Stimulated activated CD8-positive, alpha-beta memory T cell treated with anti-CD3 and anti-CD28 coated beads, Interleukin-15, amount 100 ng/mL, for 1 hour (primary cell): ENCODE measurements at places on chromosomes 7 and 10.

DNA sequence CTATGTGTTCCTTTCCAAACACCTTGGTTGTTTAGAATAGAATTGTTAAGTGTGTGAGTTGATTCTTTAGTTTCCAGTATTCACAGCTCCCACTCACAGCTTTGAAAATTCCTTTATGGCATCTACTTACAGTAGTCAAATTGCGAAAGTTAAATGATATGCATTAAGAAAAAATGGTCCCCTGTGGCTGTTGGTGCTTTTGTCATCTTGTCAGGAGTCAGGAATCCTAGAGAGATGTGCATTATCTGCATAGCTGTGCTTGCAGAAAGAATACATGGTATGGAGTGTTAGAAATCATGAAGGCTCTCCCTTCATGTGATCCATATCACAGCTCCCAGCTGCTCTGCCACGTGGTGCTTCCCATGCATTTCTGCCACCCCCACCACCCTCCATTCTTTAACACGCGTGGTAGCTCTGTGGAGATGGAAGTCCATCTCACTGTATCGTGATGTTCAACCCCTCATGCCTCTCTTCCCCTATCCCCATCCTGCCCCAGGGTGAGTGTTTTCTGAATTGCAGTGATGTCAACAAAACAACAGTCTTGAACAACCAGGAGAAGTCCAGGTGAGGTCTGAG, 29.2 kb upstream of the CTTNBP2 start:
- DNase-seq, result no peak

DNA sequence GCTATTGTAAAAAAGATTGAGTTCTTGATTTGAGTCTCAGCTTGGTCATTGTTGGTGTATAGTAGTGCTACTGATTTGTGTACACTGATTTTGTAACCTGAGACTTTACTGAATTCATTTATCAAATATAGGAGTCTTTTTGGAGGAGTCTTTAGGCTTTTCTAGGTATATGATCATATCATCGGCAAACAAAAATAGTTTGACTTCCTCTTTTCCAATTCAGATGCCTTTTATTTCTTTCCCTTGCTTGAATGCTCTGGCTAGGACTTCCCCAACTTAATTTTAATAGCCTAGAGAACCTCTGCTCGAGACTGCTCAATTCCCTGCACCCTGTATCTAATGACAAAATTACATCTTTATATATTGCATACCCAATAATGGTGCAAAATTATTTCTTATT, 154.4 kb downstream of the CCDC7 start:
- DNase-seq, result no peak

DNA sequence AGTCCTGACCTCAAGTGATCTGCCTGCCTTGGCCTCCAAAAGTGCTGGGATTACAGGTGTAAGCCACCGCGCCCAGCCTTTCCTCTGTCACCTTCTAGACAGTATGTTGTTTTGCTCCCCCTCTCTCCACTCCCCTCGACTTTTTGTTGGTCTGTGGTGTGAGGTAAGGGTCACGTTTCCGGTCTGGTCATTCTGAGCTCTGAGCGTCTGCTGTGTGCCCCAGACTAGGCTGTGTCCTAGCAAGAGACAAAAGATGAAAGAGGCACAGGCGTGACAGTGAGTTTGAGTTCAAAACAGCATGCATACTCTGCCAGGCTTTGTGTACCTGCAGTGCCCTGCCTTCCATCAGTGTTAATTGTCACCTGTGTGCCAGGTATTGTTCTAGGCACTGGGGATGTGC, 87.4 kb upstream of the PPIF start:
- DNase-seq, result no peak

DNA sequence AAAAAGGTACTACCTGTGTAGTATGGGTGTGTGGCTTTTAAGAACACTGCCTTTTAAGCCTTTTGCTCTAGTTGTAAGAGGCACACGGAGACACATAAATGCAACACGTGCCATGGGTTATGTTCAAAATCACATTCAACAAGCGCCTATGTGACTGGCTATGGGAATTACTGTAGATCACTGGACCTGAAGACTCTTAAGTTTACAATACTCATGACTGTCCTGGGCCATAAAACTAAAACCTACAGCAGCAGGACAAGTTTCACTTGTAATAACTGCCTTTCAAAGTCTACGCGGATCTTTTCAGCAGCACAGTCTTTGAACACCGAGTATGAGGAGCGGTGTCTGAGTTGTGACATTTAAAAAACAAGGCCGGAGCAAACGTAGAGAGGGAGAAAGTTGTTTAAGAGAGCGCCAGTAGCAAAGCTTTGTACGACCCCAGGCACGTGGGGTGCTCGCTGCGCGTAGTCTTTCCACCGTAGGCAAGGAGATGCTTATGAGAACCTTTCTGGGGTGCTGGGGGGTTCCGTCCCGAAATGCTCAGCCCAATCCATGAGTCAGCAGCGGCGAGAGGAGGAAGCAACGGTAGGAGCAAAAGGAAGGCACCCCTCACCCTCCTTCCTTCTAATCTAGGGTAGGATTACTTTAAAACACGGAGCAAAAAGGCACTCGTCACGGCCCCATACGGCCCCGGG, 662 bp downstream of the DNAJC2 start:
- DNase-seq, result no peak

- no peak for DNase-seq
Observed at GRCh38 chr10:13750299-13751190, 163.8 kb downstream of the PRPF18 start.

- DNase-seq, result no peak
Observed at GRCh38 chr7:37354656-37355131, 94.0 kb downstream of the ELMO1 start.

DNA sequence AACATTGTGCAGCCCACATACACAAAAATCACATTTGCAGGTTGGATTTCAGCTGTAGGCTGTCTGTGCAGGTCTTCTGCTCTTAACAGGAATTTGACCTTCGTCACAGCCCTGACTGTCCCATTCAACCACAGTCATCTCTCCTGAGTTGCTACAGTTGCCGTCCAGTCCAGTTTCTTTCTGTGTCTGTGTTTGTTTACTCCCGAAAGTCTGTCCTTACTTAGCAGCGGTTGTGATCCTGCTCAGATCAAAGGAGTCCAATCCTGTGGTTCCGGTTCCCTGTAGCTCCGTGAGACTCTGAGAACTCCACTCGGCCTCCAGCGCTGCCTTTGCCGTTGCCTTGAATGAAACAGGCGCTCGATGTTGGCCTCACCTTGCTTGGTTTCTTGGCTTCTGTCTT, 111.6 kb upstream of the GATA3 start:
- no peak for DNase-seq

- DNase-seq, result no peak
Observed at GRCh38 chr10:28592953-28593352, 60.0 kb downstream of the WAC start.

GRCh38 chr10:10600004-10600403, 417.7 kb upstream of the CELF2 start:
- no peak for DNase-seq

GRCh38 chr10:61480208-61480607, 27.0 kb upstream of the TMEM26 start:
- no peak for DNase-seq

- no peak for DNase-seq
Observed at GRCh38 chr7:5397736-5398135, 25.9 kb downstream of the TNRC18 start.

DNA sequence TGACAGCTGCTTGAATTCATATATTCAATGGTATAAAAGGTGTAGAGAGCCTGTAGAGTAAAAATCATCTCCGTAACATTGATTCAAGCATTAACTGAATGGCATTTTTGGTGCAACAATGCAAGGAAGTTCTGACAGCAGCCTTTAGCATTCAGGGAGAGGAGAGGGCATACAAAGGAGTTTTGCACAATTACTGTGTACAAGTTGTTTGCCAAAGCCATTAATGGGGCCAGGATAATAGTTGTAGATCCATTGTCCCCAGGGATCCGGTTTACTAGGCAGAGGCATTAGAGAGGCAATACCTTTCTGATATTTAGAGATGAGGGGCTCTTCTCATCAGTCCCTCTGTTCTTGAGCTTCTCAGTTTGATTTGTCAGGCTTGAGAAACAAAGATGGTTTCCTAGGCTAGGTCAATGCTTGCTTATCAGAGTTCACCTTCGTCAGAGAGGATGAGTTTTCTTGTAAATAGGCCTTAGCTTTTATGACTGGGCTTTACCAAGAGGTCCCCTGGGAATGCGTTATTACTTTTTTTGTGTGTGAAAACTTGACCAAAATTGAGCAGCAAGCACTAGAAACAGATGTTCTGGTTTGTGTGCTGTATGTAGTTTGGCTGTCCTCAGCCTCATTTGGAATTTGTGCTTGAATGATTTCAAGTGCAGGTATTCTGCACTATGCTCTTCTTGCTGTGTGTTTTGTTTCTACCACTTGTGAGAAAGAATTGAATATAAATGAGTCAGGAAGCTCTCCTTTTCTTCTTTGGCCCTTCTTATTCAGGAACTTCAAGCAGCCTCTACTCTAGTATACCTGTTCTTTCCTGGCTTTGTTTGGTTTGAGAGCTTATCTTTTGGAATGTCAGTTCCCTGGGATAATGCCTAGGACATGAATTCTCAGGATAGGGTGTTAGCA, 32.0 kb downstream of the SND1 start:
- DNase-seq, result no peak

- DNase-seq, result no peak
Observed at GRCh38 chr10:13661256-13661655, 74.5 kb downstream of the PRPF18 start.

DNA sequence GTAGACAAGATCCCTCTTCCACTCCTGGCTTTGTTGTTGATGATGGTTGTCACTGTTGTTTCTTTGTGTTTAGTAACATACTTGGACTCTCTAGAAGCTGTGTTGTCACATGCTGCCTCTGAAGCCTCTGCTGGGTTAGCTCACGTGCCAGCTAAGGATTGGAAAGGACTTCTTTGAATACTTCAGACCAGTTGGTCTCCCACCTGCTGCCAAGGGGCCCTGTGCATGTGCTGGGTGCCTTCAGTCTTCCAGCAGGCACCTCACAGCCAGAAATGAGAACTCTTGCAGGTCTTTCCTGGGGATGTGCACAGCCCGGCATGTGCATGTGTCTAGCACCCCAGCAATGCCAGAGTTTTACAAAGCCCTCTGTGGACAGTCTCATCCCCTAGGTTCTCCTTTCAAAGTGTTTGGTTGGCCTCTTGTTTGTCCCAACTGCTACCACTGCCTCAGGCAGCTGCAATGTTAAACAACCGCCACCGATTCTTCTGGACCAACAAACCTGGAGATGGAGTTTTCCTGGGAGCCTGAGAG, 21.7 kb upstream of the NCAPG2 start:
- no peak for DNase-seq

GRCh38 chr7:110888641-110889040, 202.3 kb upstream of the LRRN3 start:
- no peak for DNase-seq

DNA sequence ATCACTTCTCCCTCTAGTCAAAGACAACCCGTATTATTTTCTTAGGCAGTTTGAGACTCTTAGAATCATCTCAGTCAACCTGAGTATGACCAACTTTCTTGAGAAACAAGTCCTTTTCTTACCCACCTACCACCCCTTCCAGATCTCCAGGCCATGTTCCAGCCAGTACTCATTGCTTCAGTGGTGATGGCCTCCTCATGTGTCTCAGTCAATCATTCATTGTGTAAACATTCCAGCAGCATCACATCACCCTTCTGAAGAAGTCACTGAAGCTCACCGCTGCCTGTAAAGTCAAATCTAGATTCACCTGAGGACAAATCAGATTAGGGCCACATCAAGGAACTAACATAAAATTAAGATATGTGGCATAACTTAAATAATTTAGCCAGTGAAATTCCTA, 467.2 kb upstream of the NRP1 start:
- no peak for DNase-seq

GRCh38 chr10:94343151-94343550, 19.6 kb downstream of the NOC3L start:
- no peak for DNase-seq

DNA sequence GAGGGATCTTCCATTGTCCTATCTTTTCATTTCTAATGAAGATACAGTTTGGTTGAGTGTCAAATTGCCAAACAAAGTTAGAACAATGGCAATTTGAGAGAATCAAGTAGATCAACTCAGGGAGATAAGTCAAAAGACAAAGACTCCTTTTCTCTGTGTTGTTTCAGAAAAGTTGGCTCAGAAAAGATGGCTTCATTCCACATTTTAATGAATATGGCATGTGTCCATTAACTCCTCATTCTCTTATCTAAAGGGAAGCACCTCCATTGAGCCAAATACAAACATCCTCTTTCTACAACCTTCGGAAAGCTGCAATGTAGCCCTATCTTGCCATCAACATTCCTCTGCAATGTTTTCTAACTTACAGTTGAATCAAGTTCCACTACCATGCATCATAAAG, 939.0 kb upstream of the C7orf33 start:
- DNase-seq, result no peak

GRCh38 chr10:33477291-33478088, 143.0 kb upstream of the NRP1 start:
- DNase-seq, result no peak

GRCh38 chr7:95421000-95421846, 13.6 kb downstream of the PON2 start:
- DNase-seq, result no peak

DNA sequence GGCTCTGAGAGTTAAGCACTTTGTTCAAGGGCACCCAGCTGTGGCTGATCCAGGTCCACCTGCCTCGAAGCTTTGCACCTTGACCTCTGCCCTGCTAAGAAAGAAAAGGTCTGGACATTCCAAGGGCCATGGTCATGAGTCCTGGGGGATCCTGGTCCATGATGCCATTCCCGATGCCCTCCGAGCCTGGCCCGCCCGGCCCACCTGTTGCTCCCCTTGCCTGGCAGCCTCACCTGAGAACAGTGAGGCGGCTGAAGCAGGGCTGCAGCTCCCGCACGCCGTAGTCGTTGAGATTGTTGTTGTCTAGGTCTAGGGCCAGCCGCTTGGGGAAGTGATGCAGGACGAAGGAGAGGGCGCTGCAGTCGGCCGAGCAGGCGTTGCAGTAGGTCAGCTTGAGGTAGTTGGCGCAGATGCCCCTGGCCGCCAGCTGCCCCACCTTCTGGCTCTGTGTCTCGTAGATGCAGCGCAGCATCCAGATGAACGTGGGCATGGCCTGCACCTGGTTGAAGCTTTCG, 27.5 kb downstream of the NOD1 start:
- DNase-seq, result no peak

GRCh38 chr10:73888514-73888913, 14.2 kb upstream of the CAMK2G start:
- no peak for DNase-seq

DNA sequence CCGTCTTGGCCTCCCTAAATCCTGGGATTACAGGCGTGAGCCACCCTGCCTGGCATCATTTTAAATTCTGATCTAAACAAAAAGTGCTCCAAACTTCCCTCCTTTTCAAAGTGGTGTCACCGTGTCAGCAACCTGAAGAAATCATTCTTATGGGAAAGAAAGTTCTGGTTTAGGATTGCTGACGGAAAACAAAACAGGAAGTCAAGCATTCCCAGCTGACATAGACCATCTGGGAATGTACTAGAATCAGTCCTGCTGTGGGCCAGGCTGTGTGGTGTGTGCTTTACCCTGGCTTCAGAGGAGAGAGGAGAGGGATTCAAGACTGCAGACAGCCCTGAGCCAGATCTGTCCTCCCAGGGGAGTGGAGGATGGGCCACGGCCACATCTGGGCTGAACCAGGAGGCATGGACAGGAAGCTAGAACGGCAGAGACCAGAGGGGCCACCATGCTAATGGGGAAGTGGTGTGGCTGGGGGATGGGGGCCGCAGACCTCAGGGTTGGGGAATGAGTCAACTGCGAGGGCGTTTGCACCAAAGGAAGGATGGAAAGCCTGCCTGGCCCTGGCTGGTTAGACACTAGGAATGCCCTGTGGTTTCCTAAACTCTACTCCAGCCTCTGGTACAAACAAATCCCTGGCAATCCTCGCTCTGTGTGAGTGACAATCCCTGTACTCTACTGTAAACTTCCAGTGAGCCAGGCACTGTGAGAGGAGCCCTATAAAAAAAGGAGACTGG, 16.7 kb upstream of the CLIP2 start:
- no peak for DNase-seq

- DNase-seq, result no peak
Observed at GRCh38 chr7:2099048-2099957, 133.4 kb downstream of the MAD1L1 start.
